ENCODE measurements at places on chromosomes 5 and 9.

DNA sequence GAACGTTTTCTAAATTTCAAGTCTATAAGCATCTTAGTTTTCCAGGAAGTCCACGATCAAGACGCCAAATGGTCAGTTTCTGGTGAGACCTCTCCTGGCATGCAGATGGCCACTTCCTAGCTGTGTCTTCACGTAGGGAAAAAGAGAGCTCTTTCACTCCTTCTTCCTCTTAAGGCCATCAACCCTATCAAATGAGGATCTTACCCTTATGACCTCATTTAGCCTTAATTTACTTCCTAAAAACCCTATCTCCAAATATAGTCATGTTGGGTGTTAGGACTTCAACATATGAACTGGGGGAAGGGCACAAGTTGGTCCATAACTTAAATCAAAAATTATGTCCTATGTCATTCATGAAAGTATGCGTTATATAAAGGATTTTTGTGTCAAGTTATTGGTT lies 229.5 kb downstream of the ARL15 start:
- no peak for DNase-seq

- DNase-seq: no peak
Measured at GRCh38 chr5:1330146-1330846, 14.6 kb downstream of the CLPTM1L start.

GRCh38 chr5:1951165-1951816 lies 68.6 kb upstream of the IRX4 start:
- no peak for DNase-seq

- no peak for DNase-seq
Measured at GRCh38 chr9:123861086-123861755, 68.7 kb downstream of the DENND1A start.

- no peak for DNase-seq
Measured at GRCh38 chr5:112012104-112012503, 255.1 kb upstream of the NREP start.

DNA sequence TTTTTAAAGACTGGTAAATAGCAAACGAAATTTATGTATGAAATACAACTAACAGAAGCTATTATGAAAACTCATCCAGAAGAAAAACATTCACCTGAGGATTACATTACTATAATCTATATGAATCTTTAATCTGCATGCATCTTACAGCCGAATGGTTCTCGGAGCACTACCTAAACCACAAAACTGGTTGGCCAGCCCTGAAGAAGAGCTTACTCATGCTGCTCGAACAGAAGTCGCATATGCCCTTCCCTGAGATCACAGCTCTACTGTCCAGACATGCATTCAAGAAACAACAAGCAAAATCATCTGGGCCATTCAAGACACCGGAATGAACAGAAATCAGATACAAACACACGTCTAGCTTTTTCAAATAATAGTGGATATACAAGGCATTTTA lies 931.0 kb upstream of the DMAC1 start:
- no peak for DNase-seq

DNA sequence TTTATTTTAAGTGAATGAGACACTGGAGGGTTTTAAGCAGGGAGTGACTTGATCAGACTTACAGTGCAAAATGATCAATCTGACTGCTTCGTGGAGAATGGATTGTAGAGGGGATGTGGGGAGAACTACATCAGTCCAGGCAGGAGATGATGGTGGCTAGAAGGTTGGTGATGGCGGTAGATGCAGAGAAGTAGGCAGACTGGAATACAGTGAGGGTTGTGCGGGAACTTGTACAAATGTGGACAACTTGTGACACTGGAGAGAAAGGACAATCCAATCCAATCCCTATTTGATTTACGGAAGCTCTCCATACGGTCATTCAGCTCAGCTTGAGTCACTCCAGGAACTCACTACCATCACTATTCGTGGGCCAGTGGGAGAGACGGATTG lies 593 bp downstream of the TIGD6 start:
- DNase-seq: no peak

DNA sequence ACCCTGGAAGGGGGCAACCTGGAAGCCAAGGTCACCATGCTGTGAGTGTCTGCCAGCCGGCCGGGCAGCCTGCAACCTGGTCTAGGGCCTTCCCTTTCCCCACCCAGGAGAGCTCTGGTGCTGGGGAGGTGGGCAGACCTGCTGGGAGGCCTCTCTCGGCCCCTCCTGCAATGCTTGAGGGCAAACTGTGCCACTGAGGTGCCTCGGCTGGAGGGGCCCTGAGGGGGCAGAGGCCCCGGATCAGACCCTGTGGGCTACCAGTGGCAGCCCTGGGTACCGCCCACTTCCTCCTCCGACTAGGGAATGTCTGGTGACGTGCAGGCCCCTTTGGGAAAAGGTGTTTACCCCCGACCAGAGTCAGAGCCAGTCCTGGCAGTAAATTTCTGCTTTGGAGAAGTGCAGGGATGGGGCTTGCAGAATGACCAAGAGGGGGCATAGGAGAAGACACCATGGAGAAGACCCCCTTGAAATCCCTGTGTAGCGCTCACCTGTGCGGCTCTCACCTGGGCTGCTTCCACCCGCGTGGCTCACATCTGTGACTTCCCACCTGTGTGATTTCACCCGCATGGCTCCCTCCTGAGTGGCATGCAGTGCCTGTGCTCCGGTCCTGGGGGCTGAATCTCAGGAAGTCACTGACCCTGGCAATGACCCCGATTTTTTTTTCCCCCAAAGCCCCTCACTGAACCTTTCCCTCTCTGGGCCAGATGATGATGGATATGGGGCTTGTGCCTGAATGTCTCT lies 1.1 kb downstream of the LCN1 start:
- no peak for DNase-seq

DNA sequence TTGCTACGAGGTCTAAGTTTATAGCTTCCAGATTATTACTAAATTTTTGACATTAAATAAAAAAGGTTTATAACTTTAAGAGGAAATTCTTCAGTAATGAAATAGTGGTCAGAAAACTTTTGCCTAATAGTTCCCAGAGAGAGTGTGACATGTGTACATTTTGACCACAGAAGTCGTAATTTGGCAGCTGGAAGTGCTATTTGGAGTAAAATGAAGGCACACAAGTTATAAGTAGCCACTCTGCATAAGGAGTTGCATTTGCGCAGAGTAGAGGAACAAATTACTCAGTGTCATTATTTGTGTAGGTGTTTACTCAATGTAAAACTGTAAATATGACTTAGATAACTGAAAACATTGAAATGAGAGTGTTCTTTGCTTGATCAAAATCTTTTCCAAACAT lies 408.4 kb downstream of the CCDC171 start:
- DNase-seq: no peak

DNA sequence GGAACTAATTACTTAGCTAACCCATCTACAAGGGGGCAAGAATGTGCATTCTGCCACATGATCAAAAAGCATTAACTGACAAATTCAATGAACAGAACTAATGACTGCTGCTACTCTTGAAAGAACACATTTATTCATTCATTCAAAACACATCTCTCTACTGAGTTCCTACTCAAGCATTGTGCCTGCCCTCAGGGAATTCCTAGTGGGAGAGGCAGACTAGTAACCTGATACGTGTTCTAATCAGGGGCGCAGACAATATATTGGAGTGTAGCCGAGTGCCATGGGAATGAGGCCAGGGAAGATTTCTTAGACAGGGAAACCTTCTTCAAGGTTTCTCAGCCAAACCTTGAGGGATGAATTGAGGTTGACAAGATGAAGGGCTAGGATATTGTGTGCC lies 56.7 kb upstream of the PAPPA start:
- no peak for DNase-seq

GRCh38 chr5:143014017-143014651 lies 244.0 kb downstream of the ARHGAP26 start:
- DNase-seq: peak; percentile 6

DNA sequence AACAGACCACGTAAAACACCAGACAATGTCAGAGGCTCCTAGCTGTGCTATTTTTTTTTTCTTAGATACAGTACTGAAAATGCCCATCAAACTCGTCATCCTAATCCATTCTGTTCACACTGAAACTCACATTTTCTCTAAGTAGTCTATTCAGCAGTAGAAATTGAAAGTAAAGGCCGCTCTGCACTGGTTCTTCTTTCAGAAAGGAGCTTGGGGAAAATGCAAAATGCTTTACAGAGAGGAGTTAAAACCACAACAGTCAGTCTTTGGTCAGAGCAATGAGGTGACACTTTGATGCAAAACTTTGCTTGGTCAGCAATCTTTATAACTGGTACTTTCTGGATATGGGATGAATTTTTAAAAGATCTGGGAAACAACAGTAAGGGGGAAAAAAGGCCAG lies 43.8 kb upstream of the SUSD1 start:
- no peak for DNase-seq

GRCh38 chr9:135329571-135330306 lies 149.8 kb upstream of the PPP1R26 start:
- no peak for DNase-seq

DNA sequence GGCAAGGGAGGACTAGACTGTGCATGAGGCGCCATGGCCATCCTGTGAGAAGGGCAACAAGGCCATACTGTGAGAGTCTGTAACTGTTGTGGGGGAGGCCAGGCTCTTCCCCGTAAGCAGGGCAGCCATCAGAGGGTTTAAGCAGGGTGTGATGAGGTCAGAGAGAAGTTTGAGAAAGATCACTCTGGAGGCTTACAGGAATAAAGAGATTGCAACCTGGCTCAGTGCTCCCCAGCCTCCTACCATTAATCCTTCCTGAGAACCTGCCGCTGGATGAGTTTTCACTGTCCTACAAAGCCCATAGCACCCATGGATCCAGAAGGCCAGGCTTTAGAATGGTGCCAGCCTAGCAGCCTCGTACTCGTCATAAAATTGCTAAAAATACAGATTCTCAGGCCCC lies 14.4 kb upstream of the TRMT10B start:
- DNase-seq: no peak

DNA sequence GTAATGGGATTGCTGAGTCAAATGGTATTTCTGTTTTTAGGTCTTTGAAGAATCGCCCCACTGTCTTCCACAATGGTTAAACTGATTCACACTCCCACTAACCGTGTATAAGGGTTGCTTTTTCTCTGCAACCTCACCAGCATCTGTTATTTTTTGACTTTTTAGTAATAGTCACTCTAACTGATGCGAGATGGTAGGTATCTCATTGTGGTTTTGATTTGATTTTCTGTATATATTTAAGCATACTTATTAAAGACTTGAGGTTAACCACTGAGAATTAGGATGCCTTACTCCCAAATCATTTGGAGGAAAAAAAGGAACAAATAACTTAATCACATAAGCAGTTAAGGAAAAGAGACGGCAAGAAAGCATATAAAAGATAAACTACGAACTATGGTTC lies 181.6 kb upstream of the FST start:
- DNase-seq: no peak

- no peak for DNase-seq
Measured at GRCh38 chr9:37342895-37343294, 79.6 kb upstream of the GRHPR start.

- no peak for DNase-seq
Measured at GRCh38 chr5:73921741-73922140, 295.7 kb downstream of the ARHGEF28 start.

Measured in T-helper 9 cell (primary cell).